ENCODE measurements at places on chromosomes 16 and 17.

- DNase-seq = peak; percentile 73
These were observed 21.9 kb downstream of the PLEKHG4 start for GRCh38 chr16:67301080-67301782.

- DNase-seq = no peak
These were observed 58.0 kb downstream of the PITPNC1 start for GRCh38 chr17:67435122-67435521.

DNA sequence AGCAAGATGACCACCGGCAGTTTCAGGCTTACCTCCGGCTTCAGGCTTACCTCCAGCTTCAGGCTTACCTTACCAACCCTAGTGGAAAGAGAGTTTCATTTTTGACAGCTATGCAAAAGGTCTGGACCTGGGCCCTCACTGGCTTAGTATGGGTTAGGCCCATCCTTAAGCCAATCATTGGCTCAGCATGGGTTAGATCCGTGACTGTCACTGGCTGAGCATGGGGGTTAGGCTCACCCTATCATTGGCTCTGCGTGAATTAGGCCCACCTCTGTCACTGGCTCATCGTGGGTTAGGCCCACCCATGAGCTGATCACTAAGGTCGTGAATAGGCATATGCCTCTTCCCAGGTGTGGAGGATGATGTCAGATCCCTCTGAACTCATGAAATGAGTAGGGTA lies 8.1 kb downstream of the NDE1 start:
- no peak for DNase-seq

- DNase-seq = no peak
These were observed 140.7 kb downstream of the SDK2 start for GRCh38 chr17:73503560-73503959.

GRCh38 chr17:12983991-12984884 lies 33.6 kb downstream of the ELAC2 start:
- peak; percentile 86 for DNase-seq

DNA sequence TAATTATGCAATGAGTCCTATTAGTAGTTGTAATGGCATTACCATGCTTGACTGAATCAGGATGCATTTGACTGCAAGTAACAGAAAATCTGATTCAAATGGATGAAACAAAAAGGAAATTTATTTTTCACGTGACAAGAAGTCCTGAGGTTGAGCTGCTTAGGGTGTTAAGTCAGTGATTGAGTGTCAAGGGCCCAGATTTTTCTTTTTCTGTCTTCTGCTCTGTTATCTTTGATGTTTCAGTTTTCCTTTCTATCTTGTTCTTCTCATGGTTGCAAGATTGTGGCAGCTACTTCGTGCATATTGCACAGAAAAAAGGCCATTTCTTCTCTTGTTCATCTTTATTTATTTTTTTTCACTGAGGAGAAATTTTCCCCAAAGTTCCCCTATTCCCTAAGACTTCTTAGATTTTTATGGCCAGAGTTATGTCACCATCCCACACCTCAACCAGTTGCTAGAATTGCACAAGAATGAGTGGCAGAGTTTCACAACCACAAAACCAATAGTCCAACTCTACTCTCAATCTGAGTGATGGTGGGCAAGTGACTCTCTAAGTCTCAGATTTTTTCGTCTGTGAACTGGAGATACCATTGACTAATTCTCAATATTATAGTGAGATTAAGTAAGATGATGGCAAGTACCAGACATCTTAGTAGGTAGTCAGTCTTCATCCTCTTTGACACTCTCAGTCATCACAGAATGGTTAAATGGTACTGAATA lies 15.7 kb upstream of the GPR139 start:
- DNase-seq = no peak

DNA sequence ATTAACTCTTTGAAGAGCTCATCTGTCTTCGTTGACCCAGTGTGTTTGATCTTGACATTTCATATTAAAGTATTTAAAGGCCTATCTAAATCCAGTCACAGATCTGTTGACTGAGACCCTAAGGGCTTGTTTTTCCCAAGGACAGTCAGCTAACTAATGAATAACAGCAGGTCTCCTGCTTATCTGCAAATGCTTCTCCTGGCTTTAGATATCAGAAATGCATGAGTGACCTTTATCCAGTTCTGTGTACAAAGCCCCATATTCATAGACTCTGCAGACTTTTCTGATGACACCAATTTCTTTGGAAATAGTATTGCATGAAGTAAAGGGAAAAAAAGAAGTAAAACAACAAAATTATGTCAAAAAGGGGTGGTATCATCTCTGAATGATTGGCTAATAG lies 70.3 kb downstream of the YPEL2 start:
- no peak for DNase-seq

DNA sequence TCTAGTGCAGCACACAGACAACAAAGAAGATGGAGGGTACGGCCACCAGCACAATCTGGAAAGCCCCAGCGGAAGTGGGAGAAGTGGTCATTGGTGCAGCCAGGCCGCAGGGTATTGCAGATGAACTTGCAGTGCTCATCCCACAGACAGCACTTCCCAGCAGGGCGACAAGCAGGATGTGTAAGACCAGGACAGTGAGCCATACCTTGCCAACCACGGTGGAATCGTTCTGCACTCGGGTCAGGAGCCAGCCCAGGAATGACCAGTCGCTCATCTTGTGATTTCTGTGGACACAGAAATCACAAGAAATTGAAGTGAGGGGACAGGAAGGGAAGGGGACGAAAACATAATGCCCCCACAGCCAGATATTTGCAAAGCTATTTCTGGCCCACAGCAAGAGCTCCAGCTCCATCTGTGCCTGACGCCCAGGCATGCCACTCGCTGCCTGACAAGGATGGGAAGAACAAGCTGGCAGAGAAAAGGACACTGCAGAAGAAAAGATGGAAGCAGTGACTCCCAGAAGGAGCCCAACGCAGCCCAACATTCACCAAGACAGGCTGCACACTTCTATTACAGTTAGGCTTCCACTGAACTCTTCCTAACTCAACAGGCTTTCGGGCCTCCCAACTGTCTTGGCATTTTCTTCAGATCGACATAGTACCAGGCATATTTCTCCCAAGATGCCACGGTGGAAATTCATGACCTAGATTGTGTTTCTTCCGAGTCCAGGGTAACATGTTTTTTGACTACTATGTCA lies 17.5 kb upstream of the MYO18A start:
- DNase-seq = no peak

- no peak for DNase-seq
These were observed 1.9 kb downstream of the CEMP1 start for GRCh38 chr16:2529061-2529931.

DNA sequence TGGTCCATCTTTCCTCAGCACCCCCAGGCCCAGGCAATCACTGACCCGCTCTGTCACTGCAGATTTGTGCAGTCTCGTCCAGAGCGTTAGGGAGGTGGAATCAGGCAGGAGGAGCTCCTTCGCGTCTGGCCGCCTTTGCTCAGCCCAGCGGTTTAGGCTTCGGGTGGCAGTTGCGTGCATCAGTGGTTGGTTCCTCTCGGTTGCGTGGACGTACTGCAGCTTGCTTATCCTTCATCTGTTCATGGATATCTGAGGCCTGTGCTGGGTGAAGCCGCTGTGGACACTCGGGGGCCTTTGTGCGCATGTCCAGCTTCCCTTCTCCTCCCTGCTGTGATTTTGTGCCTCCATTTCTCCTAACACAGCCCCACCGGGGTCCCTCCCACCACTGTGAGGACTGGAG lies 4.7 kb upstream of the P2RX1 start:
- DNase-seq = no peak

DNA sequence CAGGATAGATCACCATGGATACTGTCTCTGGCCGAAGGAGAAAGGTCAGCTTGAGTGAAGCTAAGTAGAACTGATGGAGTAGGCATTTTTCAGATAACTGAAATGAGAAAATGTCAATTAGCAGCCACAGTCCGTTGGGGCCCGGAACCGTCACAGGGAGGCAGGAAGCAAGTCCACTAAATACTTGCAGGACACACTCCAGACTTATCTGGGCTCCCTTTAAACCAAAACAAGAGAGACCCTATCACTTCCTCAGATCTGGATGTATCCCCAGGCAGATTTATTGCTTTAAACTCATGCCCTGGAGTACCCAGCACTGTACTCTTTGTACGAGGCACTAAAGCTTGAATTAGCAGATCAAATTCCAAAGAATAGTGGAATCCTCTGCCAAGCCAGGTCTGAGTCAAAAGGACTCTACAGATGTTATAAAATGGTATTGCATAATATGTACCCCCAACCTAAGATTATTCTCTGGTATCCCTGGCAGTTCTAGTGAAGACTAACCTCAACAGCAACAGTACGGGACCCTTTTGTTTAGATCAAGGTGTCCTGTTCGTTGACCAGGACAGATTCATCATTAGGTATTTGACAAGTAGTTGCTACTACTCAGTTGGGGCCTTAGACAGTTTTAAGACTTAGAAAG lies 8.1 kb downstream of the ZP2 start:
- no peak for DNase-seq

- no peak for DNase-seq
These were observed 22.4 kb downstream of the RBL2 start for GRCh38 chr16:53456625-53457024.

- DNase-seq = no peak
These were observed 608 bp upstream of the TRIM37 start for GRCh38 chr17:59107306-59107670.

GRCh38 chr17:18988546-18989173 lies 15.9 kb downstream of the FAM83G start:
- DNase-seq = no peak

- DNase-seq = no peak
These were observed 64.1 kb downstream of the NF1 start for GRCh38 chr17:31158746-31159377.

DNA sequence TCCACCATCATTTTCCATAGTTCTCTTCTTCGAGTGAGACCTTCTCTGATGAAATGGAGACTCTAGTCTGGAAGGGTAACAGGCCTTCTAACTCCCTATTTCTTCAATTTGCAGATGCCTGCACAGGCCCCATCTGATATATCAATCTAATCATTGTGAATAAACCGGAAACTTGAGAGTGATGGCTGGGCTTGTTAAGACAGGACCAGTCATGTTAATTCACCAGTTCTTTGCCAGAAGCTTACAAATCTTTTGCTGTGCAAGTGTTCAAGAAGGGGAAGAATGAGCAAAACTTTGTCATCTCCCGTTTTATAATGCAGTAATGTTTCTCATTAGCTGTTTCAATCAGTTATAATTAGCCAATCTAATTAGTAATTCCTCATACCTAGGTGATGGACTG lies 1561.3 kb upstream of the GOT2 start:
- DNase-seq = no peak

Measured in uterus (tissue), 4 donors.